ENCODE measurements at places on chromosomes 16 and 17. TPM values are rescaled to one million over a fixed set of nuclear protein-coding genes. Genes with fewer than 3 reads are reported as not detected.

The PLEKHH3 gene
- not detected for polyA plus RNA-seq

The TEX14 gene
- 0.26 TPM for polyA plus RNA-seq

The PIRT gene
- not detected for polyA plus RNA-seq

The PCTP gene
- 10.2 TPM for polyA plus RNA-seq

The PYY gene
- polyA plus RNA-seq, result not detected

DNA sequence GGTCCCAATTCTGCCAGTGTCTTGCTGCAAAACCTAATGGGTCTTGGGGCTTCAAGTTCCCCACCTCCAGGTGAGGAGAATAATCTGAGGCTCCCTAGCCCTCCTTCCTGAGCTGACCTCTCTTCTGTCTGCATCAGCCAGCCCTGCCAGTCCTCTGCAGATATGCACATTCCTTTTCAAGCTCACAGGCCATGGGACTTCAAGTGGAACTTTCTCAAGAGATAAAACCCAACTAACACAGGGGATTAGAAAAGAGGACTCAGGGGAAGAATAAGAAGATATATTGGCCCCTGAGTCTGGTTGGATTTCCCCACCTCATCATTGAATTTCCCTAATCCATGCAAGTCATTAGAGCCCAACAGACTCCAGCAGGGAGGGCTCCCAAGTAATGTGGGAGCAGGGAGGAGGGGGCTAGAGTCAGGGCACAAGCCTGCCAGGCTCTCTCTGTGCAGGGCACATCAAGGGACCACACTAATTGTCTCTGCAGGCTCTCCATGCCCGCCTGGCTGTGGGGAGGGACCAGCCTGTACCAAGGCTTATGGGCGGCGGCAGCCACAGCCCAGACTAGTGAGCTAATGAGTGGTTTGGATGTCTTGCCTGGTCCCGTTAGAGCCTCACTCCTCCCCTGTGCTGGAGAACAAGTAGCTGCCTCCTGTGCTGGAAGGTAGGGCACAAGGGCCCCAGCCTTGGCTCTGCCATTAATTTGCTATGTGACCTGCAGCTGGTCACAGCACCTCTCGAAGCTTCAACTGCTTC is 1.2 kb downstream of the KRT14 start:
- no peak overlapping the region for H3K27ac ChIP-seq
- H3K4me3 ChIP-seq, result no peak overlapping the region
- no peaks in the 10 kb centered on the region for H3K4me1 ChIP-seq
- no peaks in the 10 kb centered on the region for H3K36me3 ChIP-seq

GRCh38 chr16:10541366-10541765 is 39.0 kb downstream of the EMP2 start:
- H3K27ac ChIP-seq, result no peak overlapping the region
- no peaks in the 10 kb centered on the region for H3K36me3 ChIP-seq
- H3K4me1 ChIP-seq, result no peaks in the 10 kb centered on the region
- DNase-seq, result no peak
- no peak overlapping the region for H3K4me3 ChIP-seq

- H3K27ac ChIP-seq, result no peak overlapping the region
- H3K4me3 ChIP-seq, result no peak overlapping the region
- no peak for DNase-seq
- H3K27me3 ChIP-seq, result peaks cover 27% of the 10 kb centered on the region
- H3K36me3 ChIP-seq, result peaks cover 14% of the 10 kb centered on the region
Measured at GRCh38 chr17:266219-266618, 84.8 kb upstream of the DOC2B start.

DNA sequence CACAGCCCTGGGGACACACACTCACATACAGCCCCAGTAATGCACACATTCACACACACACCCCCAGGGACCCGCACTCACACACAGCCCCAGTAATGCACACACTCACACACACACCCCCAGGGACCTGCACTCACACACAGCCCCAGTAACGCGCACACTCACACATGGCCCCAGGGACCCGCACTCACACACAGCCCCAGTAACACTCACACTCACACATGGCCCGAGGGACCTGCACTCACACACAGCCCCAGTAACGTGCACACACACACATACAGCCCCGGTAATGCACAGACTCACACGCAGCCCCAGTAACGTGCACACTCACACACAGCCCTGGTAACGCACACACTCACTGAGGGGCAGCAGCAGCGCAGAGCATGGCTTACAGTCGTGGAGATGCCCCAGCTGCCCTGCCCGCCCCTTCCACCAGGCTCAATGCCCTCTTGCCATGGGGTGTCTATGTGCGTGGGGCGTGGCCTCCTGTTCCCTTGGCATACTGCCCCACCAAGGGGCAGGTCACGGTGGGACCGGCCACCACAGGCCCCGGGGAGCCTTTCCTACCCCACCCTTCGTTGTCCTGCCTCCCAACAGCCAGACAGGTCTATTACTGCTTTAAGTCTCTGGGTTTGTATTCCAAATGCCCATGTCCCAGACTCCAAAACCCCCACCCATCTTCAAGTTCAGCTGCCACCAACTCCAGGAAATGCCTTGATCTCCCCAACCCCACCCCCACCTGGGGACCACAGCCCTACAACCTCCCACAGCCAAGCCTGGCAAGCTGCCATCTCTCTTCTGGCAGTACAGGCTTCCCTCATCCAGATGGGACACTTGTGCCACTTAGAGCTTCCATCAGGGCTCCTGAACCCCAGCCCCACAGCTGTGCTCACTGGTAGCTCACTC is 2.7 kb downstream of the CCDC102A start:
- peak overlapping the region; percentile 75 for H3K27ac ChIP-seq
- H3K4me3 ChIP-seq, result peak overlapping the region; percentile 67
- DNase-seq, result no peak
- peaks cover 77% of the 10 kb centered on the region for H3K4me1 ChIP-seq

GRCh38 chr17:51150932-51151331 is 2.4 kb upstream of the NME1 start:
- no peak for DNase-seq
- H3K4me1 ChIP-seq, result no peaks in the 10 kb centered on the region
- no peaks in the 10 kb centered on the region for H3K27me3 ChIP-seq
- H3K27ac ChIP-seq, result no peak overlapping the region

GRCh38 chr16:2090777-2091546 is 43.2 kb downstream of the TSC2 start:
- no peak for DNase-seq
- no peaks in the 10 kb centered on the region for H3K4me1 ChIP-seq
- H3K27ac ChIP-seq, result no peak overlapping the region

GRCh38 chr17:10352893-10353292 is 19.9 kb downstream of the MYH13 start:
- no peaks in the 10 kb centered on the region for H3K36me3 ChIP-seq
- no peaks in the 10 kb centered on the region for H3K4me1 ChIP-seq
- DNase-seq, result no peak
- no peak overlapping the region for H3K27ac ChIP-seq
- no peak overlapping the region for H3K4me3 ChIP-seq

- H3K27ac ChIP-seq, result no peak overlapping the region
- no peak overlapping the region for H3K4me3 ChIP-seq
- DNase-seq, result no peak
- H3K27me3 ChIP-seq, result no peaks in the 10 kb centered on the region
- no peaks in the 10 kb centered on the region for H3K36me3 ChIP-seq
Measured at GRCh38 chr16:81518439-81518757, 73.8 kb downstream of the CMIP start.

- no peak overlapping the region for H3K4me3 ChIP-seq
- no peak for DNase-seq
- H3K27me3 ChIP-seq, result no peaks in the 10 kb centered on the region
- no peaks in the 10 kb centered on the region for H3K4me1 ChIP-seq
- no peaks in the 10 kb centered on the region for H3K36me3 ChIP-seq
Measured at GRCh38 chr16:64440421-64440831, 681.4 kb downstream of the CDH11 start.

DNA sequence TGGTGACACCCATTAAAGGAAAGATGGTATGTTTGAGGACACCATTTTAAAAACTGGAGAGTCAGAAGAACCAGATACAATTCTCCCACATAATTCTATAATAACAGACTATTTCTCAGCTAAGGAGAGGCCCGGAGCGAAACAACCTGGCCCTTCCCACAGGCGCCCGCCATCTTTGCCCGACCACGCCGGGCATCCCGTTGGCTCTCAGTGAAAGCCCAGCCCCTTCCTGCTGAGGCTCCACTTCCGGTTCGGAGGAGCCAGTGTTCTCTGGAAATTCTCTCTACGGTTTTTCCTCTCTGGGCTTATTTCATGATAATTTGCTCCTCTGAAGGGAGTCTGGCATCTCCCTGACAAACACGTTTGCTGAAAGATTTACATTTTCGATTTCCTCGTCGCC is 175.7 kb downstream of the AXIN2 start:
- no peak overlapping the region for H3K27ac ChIP-seq
- H3K27me3 ChIP-seq, result peaks cover 21% of the 10 kb centered on the region
- no peak overlapping the region for H3K4me3 ChIP-seq
- no peaks in the 10 kb centered on the region for H3K4me1 ChIP-seq
